ENCODE measurements at places on chromosomes 2 and 18.

- no peak for DNase-seq
- H3K27ac ChIP-seq, result no peak overlapping the region
- H3K4me3 ChIP-seq, result no peak overlapping the region
- no peaks in the 10 kb centered on the region for H3K36me3 ChIP-seq
- H3K4me1 ChIP-seq, result no peaks in the 10 kb centered on the region
Measured at GRCh38 chr2:72361521-72361920, 213.9 kb upstream of the CYP26B1 start.

GRCh38 chr18:48408727-48409590 lies at the start of gene ZBTB7C:
Gene ZBTB7C, minus strand, starts transcription at chr18:48409383.
- DNase-seq, result peak; percentile 32
- H3K36me3 ChIP-seq, result no peaks in the 10 kb centered on the region
- no peaks in the 10 kb centered on the region for H3K27me3 ChIP-seq
- H3K4me3 ChIP-seq, result peak within 1 kb of the TSS; percentile 82
- no peak within 1 kb of the TSS for H3K27ac ChIP-seq

DNA sequence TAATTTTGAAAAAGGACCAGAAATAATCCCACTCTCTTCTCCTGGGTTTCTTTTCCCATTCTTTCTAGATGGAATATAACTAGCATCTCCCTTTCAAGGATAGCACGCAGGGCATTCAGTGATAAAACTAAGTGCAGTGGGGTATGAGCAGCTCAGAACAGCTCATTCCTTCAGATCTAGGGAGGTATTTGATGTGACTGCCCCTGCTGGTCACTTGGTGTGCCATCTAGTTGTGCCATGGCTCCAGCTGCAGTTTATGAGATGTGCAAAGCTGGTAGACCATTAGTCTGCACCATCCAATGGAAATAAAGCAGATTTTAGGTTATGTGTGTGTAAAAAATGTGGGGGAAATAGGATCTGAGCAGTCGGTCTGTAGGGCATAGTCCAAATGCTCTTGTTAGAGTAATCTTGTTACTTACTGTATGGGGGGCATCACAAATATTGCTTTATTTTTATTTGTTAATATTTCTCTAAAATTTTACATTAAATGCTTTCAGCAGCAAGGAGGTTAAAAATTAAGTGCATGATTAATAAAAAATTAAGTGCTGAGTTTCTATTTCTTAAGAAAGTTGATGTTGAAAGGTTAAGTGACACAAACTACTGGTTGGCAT lies 38.9 kb downstream of the CTAGE1 start:
- H3K36me3 ChIP-seq, result no peaks in the 10 kb centered on the region
- H3K27me3 ChIP-seq, result no peaks in the 10 kb centered on the region
- H3K4me3 ChIP-seq, result no peak overlapping the region
- H3K27ac ChIP-seq, result no peak overlapping the region
- DNase-seq, result no peak

DNA sequence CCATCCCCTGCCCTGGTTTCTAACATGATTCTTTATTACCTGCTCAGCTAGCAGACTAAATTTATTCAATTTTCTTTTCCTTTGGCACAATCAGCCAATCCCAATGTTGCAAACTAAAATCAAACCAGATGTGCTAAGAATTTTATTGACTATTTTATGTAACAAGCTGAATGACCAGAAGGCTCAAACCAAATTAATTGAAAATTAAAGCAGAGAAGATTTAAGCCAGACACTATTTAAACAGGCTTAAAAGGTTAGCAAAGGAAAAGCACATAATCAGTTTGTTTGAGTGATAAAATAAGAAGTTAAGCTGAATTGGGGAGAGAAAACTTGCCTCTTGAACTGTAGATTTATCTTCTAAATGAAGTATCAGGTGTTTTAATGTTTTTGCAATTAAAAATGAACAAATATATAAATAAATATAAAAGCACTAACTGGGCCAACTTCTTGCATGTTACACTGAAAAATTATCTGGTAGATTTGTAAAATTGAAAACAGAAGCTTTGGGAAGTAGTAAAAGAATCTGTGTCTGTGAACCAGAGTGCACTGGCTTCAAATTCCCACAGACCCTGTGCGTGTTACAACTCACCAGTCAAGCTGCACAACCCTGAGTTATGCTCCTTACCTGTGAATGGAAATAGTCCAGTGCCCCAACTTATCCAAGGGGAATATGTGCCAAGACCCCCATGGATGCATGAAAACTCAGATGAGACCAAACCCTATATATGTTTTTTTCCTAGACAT lies 283.4 kb downstream of the CNTNAP5 start:
- no peaks in the 10 kb centered on the region for H3K4me1 ChIP-seq
- no peak overlapping the region for H3K27ac ChIP-seq
- no peaks in the 10 kb centered on the region for H3K27me3 ChIP-seq
- H3K4me3 ChIP-seq, result no peak overlapping the region

DNA sequence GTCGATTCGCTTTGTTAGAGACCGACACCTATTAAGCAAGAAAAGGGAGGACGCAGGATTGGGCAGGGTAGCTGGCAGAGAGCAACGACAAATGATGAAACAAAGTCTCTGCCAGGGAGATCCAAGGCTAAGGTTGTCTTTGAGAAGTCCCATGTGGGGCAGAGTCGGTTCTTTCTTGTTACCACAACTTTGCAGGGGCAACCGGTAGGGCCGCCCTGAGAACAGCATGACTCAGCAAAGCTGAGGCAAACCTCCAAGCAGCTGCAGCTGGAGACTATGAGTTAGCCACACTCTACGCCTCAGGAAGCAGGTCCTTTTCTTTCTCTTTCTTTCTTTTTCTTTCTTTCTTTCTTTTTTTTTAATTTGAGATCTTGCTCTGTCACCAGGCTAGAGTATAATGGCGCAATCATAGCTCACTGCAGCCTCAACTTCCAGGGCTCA lies 452.3 kb upstream of the ID2 start:
- peak; percentile 74 for DNase-seq
- H3K4me3 ChIP-seq, result no peak overlapping the region
- no peaks in the 10 kb centered on the region for H3K36me3 ChIP-seq
- peaks cover 2% of the 10 kb centered on the region for H3K4me1 ChIP-seq
- H3K27me3 ChIP-seq, result no peaks in the 10 kb centered on the region
- H3K27ac ChIP-seq, result no peak overlapping the region

- DNase-seq, result no peak
- H3K4me3 ChIP-seq, result no peak overlapping the region
- H3K4me1 ChIP-seq, result peaks cover 9% of the 10 kb centered on the region
- no peaks in the 10 kb centered on the region for H3K27me3 ChIP-seq
Measured at GRCh38 chr18:48123324-48123723, 192.9 kb upstream of the SMAD2 start.

- H3K4me1 ChIP-seq, result peaks cover 7% of the 10 kb centered on the region
- no peaks in the 10 kb centered on the region for H3K36me3 ChIP-seq
- no peaks in the 10 kb centered on the region for H3K27me3 ChIP-seq
- no peak for DNase-seq
- H3K4me3 ChIP-seq, result no peak overlapping the region
Measured at GRCh38 chr2:69616755-69617154, 26.8 kb downstream of the AAK1 start.
